MV-4-11 (cell line): ENCODE measurements at places on chromosomes 5 and 9.

DNA sequence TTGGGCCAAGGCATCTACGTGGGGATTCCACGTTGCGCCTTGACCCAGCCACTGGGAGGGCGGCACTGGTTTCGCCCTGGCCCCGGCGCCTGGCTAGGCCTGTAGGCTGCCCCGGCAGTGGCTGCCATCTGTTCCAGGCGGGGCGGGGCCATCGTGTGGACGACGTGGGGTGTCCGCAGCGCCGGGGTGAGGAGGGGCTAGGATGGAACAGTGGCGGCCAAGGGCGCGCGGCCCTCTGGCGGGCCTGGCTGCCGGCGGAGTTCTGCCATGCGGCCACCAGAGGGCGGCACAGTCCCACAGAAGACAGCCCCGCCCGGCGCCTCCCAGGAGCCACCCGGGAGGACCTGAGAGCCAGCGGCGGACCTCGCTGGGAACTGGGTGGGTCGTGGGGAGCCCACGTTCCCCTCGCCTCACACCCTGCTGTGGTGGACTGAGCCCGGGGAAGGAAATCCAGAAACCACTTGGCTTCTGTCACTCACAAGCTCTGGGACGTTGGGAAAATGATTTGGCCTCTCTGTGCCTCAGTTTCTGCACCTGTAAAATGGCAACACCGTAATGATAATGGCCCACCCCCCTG lies 22.6 kb upstream of the RAPGEF1 start:
- peak; percentile 22 for DNase-seq

GRCh38 chr5:172407241-172407691 lies 47.1 kb downstream of the SH3PXD2B start:
- no peak for DNase-seq

DNA sequence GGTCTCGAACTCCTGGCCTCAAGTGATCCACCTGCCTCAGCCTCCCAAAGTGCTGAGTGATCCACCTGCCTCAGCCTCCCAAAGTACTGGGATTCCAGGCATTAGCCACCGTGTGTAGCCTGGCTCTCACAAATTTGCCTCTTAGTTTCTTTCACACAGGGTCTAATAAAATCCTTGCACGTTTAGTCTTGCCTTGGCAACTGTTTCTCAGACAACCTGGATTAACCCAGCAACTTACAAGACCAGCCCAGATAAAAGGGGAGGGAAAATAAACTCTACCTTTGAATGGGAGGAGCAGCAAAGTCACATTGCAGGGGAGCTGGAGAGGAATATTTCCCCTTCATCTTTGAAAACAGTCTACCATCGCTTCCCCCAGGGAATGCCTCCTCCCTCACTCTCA lies 29.3 kb upstream of the GNA14 start:
- no peak for DNase-seq

GRCh38 chr5:52708463-52708862 lies 79.3 kb upstream of the ITGA1 start:
- DNase-seq: no peak

- DNase-seq: no peak
Measured at GRCh38 chr5:135129307-135129706, 95.3 kb upstream of the PITX1 start.

DNA sequence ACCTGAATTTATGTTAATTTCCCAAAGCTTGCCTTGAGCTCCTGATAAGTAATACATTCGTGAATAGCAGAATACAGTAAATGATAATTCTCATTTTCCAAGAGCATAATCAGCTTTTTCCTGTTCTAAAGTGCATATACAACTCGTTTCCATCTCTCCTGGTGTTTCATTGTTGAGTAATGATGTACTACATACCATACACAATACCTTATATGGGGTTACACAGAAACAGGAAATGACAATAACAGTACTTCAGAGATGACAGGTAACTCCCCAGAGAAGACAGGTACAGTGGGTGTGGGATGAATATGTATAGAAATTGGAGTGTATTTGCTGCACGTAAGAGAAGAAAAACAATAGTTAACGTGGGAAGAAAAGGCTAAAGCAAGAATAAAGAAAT lies 287.1 kb downstream of the TENT4A start:
- no peak for DNase-seq

DNA sequence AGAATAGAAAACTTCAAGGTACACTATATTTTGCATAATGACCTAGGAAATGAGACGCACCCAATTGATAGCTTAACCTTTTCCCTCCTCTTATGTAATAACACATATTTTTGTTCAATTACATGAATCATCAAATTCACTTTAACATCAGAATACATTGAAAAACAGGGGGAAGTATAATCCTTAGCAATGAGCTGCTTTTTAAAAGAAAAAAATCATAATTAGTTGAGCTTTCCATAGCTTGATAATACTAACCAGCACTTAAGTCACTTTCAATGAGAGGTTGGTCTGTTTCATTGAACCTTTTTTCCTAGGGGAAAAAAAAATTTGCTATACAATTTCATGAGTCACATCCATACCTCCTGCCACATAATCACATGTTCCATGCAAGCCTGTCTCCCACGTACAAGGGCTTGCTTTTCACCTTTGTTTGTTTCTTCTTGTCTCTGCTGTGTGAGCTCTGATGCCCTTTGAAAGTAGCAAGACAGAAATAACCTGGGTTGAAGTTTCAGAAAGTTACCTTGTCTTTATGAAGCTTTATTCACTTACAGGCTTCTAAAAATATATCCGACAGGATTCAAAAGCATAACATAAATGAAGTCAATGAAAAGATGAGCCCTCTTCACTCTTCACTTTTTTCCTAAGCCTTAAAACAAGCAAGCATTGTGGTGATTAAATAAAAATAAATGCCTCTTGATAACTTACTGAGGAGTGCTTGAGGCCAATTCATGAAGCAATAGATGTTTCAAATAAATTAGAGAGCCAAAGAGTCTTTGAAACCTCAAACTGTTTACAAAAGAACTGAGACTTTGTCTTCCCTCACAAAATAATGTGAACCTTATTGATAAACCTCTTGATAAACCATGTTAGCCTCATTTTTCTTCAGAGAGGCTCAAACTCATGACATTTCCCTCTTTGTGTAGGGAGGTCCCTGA lies 108.5 kb downstream of the FEM1C start:
- no peak for DNase-seq

DNA sequence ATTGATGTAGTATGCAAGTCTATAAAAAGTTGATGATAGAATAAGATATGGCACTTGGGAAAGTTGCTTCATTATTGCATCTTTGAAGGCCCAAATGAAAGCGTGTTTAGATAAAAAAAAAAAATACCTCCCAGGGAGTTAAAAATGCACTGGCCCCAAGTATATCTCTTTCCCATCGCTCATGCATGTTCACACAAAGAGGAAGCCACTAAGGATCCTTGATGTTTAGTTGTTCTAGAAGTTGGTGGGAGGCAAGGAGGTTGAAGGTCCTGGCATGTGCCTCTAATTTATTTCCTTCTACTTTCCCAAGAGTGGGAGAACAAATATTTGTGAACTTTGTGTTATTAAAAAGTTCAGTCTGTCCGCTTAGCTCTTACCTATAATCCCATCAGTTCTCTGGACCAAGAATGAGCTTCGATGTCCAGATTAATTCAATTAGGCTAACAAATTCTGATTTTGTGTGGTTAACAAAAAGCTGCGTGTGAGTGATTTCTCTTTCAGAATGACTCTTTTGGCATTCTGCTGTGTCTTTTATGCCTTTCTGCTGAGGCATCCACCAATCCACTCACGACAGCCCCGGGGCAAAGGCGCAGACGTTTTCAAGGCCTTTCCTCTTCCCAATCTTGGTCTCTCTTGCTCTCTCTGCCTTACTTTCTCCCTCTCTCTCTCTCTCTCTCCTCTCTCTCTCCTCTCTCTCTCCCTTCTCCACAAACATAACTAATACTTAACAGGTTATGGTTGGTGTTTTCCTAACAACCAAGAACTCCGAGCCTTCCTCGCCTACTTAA lies 135.1 kb upstream of the ERCC6L2 start:
- no peak for DNase-seq

GRCh38 chr9:12956805-12957204 lies 182.0 kb downstream of the LURAP1L start:
- DNase-seq: peak; percentile 35

DNA sequence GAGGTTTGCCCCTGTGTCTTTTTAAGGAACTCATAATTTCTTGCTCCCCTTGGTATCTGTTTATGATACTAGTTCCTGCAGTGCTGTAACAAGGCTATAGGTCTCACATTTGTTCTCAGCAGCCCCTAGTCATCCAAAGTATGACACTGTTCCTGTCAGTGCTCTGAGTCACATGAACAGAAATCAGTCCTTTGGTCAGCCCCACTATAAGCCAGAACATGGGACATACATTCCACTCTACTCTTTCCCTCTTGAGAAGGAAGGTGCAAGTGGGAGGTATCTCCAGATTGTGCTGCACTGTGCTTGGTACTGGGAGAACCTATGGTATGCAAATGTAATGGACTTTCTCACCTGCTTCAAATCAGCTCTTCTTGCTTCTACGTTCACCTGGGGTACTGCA lies 87.0 kb downstream of the IARS1 start:
- no peak for DNase-seq

GRCh38 chr5:16234598-16234997 lies 55.0 kb upstream of the MARCHF11 start:
- DNase-seq: no peak

DNA sequence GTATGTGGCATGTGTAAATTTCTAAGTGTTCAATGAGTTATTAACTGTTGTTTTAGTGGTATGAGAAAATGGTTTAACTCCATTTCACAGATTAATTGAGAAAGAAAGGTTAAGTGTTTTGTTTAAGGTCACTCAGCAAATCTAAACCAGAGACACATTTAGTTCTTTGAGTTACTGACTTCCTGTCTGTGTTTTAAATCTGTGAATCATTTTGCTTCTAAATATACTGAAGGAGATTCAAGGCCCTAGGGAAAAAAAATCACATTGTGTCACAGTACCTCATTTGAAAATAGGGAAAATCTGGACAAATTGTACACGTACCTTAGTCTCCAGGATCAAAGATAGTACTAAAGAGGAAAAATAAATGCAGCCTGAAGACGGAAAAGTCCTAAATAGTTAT lies 368.2 kb downstream of the TMEM161B start:
- DNase-seq: no peak

DNA sequence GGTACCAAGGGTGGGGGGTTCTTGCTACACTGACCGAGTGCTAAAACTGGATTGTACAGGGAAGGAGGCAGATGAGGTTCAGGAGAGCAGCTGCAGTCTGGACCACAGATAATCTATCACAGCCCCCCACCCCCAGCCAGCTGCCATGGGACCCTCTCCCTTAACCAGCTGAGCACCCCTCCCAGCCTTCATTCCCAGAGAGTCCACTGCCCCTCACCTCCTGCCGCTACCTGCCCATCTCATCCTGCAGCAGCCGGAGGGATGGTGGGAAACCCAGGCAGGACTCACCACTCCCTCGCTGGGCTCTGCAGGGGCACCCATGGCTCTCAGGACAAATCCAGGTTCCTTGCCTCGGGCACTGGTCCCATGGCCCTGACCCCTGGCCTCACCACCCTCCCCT lies 66.7 kb downstream of the MRPL36 start:
- DNase-seq: no peak

DNA sequence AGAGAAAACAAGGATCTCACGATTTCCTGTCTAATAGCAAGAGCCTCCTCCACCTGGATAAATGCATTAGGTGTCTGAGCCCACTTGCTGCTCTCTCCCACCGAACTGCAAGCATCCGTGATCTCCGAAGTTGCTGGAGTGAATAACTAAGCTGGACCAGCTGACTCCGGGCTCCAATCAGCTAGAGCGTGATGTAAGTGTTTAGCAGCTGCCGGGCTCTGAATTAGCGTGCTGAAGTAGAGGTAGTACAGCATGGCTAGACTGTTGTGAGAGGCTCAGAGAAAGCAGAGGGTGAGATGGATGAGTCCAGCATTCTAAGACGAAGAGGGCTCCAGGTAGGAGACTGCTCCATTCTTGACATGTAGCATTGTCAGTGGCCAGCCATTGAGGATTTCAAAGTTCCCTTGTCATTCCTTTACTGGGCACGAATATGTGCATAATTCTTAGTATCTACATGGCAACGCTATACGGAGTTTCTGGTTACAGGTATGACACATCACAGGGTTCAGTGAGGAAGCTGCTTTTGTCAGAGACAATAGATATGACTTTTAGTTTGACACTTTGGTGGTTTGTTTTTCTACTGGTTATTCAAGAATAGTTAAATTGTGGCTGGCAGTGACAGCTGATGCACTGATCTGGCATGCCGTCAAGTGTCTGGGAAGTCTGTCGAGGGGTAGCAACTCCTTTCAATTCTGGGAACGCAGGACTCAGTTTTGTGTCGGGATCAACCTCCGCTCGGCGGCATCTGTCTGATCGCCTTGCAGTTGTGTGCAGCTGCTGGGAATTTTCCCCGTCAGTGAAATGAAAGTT lies 232.6 kb downstream of the MAST4 start:
- DNase-seq: no peak

GRCh38 chr5:10366310-10367272 lies 13.1 kb downstream of the MARCHF6 start:
- DNase-seq: peak; percentile 46

GRCh38 chr5:62132276-62132675 lies 173.7 kb upstream of the KIF2A start:
- no peak for DNase-seq

DNA sequence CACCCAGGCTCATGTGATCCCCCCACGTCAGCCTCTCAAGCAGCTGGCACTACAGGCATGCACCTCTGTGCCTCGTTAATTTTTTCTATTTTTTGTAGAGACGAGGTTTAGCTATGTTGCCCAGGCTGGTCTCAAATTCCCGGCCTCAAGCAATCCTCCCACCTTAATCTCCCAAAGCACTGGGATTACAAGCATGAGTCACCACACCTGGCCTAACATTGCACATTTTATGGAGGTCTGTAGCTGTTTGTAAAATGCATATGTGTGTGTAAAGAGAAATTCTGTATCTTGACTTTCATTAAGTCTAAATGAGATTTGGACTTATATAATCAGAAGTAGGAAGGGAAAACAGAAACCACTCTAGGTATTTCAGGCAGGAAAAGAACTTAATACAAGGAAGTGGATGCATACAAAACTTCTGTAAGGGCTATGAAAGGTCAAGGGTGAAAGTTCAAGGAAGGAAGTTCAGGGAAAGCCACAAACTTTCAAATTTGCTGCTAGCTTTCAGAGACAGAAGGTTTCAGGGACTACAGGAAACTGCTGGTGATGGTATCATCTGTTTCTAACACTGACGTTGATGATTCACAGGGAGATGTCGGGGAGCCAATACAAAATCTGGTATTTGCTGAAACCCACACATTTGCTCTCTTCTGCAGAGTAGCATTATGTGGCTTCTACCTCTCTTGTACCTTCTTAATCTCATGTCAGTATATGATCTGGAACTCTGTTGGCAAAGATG lies 209.4 kb downstream of the PIK3R1 start:
- peak; percentile 92 for DNase-seq

GRCh38 chr9:112245126-112245525 lies 70.0 kb upstream of the SUSD1 start:
- no peak for DNase-seq

GRCh38 chr9:35476596-35476995 lies 13.3 kb upstream of the RUSC2 start:
- no peak for DNase-seq

- no peak for DNase-seq
Measured at GRCh38 chr5:153941265-153941664, 97.4 kb downstream of the FAM114A2 start.

DNA sequence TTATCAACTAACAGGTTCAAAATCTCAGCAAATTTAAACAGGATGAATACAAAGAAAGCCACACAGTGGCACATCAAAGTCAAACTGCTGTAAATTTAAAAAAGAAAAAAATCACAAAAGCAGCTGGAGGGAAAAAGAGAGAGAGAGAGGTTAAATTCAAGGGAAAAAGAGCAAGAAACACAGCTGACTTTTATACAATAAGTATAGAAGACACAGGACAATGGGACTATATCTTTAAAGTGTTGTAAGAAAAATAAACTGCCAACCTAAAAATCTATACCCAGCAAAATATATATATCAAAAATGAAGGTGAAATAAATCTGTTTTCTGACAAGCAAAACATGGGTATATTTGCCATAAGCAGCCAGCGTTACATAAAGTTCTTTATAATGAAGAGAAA lies 261.5 kb downstream of the TLE1 start:
- DNase-seq: no peak
